ENCODE measurements at places on chromosomes 16 and 17.

- no peak for DNase-seq
These were observed 17.6 kb upstream of the MAF start for GRCh38 chr16:79618041-79618691.

DNA sequence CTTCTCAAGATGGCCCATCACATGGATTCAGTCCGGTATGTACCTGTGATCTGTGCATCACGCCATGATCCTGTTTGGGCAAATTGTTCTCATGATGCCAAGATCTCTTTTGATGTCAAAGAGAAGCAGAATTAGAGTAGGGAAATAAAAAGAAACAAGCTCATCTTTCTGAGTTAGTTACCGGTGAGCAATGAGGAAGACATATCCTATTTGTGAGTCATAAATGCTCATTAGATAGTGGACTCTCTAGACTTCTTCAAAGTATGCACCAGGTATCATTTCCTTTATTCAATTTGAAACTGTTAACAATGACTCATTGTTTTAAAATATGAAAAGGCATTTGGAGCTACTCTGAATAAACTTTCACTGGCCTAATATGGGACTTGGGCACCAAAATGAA is 8.0 kb upstream of the KRTAP4-12 start:
- no peak for DNase-seq

- no peak for DNase-seq
These were observed 24.9 kb downstream of the SCNN1G start for GRCh38 chr16:23207485-23207884.

- DNase-seq = no peak
These were observed 16.1 kb downstream of the SGCA start for GRCh38 chr17:50181591-50182560.

DNA sequence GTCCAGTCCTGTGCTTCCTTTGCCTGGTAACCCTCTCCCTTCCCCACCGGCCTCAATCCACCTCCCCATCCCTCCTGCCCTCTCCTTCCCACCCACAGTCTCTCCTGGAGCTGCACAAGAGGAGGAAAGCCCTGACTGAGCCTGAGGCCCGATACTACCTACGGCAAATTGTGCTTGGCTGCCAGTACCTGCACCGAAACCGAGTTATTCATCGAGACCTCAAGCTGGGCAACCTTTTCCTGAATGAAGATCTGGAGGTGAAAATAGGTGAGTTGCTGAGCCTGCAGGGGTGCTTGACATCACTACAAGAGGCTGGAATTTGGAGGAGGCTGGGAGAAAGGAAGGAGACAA is 1.3 kb downstream of the PLK1 start:
- DNase-seq = no peak

GRCh38 chr17:22374741-22375140 is 682.4 kb downstream of the KCNJ18 start:
- no peak for DNase-seq

GRCh38 chr17:15981208-15981607 is 18.3 kb downstream of the ZSWIM7 start:
- DNase-seq = no peak

- no peak for DNase-seq
These were observed 192.7 kb downstream of the RPTOR start for GRCh38 chr17:80737106-80738019.

GRCh38 chr16:50213939-50214519 is 52.3 kb upstream of the ADCY7 start:
- no peak for DNase-seq

- DNase-seq = no peak
These were observed 2.0 kb downstream of the HOXB8 start for GRCh38 chr17:48612854-48613691.

DNA sequence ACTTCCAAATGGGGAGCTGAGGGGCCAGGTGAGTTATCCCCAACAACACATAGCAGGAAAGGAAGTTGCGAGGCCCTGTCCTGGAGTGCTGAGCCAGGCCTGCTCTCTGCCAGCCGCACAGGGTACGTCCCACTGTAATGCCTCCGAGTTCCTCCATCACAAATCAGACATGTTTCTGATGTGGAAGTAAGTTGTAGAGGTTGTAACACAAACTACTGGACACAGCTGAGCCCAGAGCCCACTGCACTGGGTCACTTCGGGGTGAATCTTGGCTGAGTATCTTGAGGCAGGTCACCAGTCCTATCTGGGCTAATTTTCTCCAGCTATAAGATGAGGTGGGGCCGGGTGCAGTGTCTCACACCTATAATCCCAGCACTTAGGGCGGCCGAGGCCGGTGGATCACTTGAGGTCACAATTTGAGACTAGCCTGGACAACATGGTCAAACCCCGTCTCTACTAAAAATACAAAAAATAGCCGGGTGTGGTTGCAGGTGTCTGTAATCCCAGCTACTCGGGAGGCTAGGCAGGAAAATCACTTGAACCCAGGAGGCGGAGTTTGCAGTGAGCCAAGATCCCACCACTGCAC is 100.8 kb upstream of the CDH5 start:
- no peak for DNase-seq

GRCh38 chr16:56869513-56870275 is 4.7 kb downstream of the SLC12A3 start:
- no peak for DNase-seq

DNA sequence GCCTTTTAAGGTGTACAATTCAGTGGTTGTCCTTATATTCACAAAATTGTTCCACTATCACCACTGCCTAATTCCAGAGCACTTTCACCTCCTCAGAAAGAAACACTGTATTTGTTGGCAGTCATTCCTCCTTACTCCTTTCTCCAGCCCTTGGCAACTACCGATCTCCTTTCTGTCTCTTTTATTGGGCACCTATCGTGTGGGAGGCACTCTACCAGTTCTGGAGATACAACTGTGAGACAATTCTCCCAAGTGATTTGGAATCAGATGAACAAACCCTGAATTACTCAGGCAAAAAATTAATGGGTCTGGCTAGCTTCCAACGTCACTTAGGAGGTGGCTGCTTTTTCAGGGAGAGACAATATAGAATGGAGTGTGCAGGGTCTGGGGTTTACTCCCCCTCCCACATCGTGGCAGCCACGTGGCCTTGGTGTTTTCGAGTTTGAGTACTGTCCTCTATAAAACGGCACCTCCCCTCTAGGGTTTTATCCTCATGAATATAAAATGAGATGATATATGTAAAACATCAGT is 63.9 kb downstream of the SHISA9 start:
- DNase-seq = no peak

DNA sequence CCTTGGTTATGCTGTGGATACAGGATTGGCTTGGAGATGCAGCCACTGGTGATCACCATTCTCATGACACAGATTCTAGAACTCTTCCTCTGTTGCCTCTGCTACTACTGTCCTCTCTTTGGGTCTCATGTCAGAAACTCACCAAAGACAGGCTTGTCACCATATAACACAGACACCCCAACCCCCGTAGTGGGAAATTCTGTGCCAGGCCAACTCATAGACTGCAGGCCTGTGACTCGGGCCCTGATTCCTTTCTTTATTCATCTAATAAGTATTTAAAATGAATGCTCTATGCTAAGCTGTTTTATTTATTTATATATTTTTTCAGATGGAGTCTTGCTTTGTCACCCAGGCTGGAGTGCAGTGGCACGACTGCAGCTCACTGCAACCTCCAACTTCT is 9.5 kb downstream of the CYB5D2 start:
- no peak for DNase-seq

- DNase-seq = no peak
These were observed 220.6 kb downstream of the LGALS9B start for GRCh38 chr17:20246692-20247091.

GRCh38 chr16:58024486-58025350 is 836 bp upstream of the MMP15 start:
- no peak for DNase-seq

DNA sequence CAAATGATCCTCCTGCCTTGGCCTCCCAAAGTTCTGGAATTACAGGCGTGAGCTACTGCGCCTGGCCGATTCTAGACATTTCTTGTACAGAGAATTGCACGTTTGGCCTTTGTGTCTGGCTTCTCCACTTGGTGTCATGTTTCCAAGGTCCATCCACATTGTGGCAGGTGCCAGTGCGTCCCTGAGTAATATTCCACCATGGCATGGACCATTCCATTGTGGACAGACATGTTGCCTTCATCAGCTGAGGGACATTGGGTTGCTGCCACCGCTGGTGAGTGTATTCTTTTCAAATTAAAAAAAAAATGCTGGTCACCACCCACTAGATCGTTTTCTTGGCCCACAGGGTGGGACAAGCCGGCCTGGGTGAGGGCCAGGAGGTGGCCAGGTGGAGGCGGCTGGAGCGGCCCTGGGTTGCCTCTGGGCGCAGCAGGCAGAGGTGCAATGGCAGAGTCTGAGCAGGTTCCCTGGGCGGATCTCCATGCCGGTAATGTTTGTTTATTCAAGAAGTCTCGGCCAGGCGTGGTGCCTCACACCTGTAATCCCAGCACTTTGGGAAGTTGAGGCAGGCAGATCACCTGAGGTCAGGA is 274.1 kb downstream of the SEC14L1 start:
- DNase-seq = no peak

DNA sequence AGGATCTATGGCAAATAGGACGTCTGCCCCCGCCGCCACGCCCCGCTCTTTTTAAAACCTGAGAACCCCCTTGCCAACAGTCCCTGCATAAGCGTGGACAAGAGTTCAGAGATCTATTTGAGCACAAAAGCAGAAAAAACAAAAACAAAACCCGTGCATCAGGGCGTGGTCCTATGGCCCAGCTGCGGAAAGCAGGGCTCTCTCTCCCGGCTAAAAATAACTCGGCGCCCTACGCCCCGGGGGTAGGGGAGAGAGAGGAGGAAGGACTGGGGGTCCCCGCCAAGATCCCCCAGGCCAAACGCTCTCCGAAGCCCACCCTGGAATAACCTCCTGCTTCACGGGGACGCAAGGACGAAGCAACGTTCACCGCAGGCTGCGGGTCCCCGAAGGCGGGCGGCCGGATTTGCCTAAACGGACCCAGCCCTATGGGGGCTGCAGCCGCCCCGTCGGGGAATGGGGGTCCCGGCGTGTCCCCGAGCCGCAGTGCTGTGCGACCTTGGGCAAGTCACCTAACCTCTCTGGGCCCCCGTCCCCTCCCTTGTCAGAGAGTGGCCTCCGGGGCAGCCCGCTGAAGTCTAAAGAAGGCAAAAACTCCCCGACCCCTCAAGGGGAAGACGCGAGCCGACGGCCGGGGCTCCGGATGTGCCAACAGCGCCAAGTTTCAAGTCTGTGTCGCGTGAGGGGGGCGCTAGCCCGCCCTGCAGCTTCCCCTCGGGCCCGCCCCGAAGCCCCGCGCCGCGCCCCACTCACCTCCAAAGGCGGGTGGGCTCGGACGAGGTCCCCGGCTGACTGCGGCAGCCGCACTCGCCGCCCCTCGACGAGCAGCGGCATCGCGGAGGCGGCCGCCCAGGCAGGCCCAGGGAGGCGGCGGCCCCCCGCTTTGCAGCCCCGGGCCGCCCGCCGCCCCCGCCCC is 477 bp downstream of the NTAN1 start:
- DNase-seq = no peak

GRCh38 chr16:8892101-8892575 is 10.0 kb downstream of the LITAFD start:
- no peak for DNase-seq

- DNase-seq = no peak
These were observed 52.4 kb downstream of the WDR45B start for GRCh38 chr17:82595893-82596292.

DNA sequence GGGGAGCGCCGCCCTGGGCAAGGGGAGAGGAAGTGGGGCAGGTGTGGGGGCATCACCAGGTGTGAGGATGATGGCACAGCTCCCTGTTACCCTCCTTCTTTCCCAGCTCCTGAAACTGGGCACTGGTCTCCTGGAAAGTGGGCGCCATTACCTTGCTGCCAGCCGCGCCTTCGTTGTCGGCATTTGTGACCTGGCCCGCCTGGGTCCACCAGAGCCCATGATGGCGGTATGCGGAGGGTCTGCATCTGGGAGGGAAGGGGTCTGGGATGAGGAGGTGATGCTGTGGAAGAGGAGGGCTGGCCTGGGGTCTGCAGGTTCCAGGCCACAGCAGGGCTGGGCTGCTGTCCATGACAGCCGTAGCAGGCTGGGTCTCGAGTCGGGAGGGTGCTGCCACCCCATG is 5.5 kb downstream of the ACAP1 start:
- DNase-seq = no peak

GRCh38 chr17:627051-627450 is 87.6 kb downstream of the VPS53 start:
- DNase-seq = no peak

- no peak for DNase-seq
These were observed 145.4 kb downstream of the SOX9 start for GRCh38 chr17:72266112-72266775.

GRCh38 chr17:73396431-73397277 is 84.9 kb upstream of the CDC42EP4 start:
- DNase-seq = no peak

GRCh38 chr16:10539236-10539635 is 41.2 kb downstream of the EMP2 start:
- no peak for DNase-seq

- no peak for DNase-seq
These were observed 5.8 kb downstream of the SECTM1 start for GRCh38 chr17:82327757-82328140.

GRCh38 chr17:43042025-43042628 is 17.1 kb downstream of the RND2 start:
- no peak for DNase-seq

DNA sequence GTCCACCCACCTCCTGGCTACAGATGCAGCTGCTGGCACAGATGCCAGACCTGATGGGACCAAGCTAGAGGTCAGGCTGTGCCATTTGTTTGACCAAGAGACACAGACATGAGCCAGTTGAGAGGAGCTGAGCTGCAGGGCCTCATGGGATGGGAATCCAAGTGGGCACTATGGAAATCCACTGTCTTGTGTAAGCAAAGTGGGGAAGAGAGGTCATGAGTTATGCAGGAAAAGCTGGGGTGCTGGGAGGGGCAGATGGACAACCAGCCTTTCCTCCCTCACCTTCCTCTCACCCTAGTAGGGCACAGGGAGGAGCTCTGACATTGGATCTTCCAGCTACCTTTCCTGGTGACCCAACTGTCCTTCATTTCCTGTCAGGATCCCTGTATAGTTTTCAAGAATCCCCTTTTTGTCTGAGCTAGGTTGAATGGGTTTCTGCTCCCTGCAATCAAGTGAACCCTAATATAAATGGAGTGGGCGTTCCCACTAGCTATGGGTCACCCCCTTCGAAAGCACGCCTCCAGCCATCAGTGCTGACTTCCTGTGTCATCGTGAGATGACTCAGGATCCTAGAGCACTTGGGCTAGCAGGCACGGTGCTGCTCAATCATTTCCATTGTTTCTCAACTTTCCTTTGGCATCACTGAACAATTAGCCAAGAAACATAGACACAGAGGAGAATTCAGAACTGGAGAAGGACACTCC is 13.6 kb downstream of the ATPAF2 start:
- no peak for DNase-seq

DNA sequence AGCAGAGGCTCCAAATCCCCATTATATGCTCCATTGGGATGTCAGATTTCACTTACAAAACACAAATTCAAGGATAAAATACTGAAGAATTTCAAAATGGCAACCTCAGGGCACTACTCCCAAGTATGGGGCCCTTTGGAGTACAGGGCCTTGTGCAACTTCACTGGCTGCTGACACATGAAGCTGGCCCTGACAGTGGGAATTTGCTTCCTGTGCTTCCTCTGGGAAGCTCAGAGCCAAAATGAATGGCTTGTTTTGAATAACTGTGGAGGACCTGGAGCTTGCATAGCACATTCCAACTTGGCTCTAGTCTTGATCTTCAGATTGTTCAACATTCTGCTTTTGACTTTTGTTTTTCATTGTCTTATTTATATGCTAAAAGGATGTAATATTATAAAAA is 52.3 kb upstream of the HNF1B start:
- DNase-seq = no peak

GRCh38 chr16:87245511-87245910 is 71.7 kb downstream of the C16orf95 start:
- no peak for DNase-seq
